H9 (cell line): ENCODE measurements at places on chromosomes 16 and 17. TPM values are rescaled to one million over a fixed set of nuclear protein-coding genes. Genes with fewer than 3 reads are reported as not detected.
A peak's percentile ranks its signal among the peaks of the same experiment; 100 is the strongest.

DNA sequence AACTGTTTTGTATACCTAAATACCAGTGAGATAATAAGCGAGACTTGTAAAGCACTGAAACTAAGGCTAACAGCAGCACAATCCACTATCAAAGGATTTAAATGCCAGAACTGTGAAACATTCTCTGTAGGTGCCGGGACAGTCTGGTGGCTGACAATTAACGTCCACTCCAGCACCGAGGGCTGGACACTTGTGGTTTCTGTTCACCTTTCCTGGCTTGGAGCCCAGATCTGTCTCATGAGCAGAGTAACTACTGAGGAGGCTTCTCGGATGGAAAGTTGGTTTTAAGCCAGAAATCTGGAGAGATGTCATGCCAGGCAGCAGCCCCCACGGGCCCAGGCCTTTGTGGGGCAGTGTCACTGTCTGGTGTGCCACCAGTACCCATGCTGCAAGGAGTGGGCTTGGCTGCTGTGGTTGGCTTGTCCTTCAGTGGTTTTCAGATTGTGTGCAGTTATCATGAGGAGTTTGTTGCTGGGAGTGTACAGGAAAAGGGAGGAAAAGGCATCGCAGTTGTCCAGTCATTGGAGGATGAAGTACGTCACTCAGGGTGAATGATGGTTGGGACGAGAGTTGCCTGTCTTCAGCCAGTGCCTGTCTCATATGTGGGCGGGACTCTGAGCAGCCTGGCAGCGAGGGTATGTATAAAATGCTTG lies 35.5 kb downstream of the UBN1 start:
- DNase-seq, result no peak

GRCh38 chr17:9090641-9091096 lies 69.4 kb downstream of the NTN1 start:
- no peak for DNase-seq

- DNase-seq, result no peak
Measured at GRCh38 chr16:85357323-85357722, 245.1 kb upstream of the CIBAR2 start.

GRCh38 chr17:72467841-72468653 lies 347.2 kb downstream of the SOX9 start:
- peak; percentile 56 for DNase-seq

- DNase-seq, result no peak
Measured at GRCh38 chr16:48295488-48296281, 48.3 kb upstream of the ABCC11 start.

The CD300H gene
- not detected in 2 replicates for total RNA-seq

The PYY gene
- 1.7 and 2.0 TPM in 2 replicates for total RNA-seq
